ENCODE measurements at places on chromosomes 5 and 9.

DNA sequence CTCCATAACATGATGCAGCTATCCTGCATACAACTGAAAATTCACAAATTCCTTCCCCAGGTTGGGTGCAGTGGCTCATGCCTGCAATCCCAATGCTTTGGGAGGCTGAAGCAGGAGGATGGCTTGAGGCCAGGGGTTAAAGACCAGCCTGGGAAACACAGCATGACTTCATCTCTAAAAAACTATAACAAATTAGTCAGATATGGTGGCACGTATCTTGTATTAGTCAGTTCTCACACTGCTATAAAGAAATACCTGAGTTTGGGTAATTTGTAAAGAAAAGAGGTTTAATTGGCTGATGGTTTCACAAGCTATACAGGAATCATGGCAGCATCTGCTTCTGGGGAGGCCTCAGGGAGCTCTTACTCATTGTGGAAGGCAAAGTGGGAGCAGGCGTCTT, 56.4 kb upstream of the DAPK1 start:
- no peak for DNase-seq

DNA sequence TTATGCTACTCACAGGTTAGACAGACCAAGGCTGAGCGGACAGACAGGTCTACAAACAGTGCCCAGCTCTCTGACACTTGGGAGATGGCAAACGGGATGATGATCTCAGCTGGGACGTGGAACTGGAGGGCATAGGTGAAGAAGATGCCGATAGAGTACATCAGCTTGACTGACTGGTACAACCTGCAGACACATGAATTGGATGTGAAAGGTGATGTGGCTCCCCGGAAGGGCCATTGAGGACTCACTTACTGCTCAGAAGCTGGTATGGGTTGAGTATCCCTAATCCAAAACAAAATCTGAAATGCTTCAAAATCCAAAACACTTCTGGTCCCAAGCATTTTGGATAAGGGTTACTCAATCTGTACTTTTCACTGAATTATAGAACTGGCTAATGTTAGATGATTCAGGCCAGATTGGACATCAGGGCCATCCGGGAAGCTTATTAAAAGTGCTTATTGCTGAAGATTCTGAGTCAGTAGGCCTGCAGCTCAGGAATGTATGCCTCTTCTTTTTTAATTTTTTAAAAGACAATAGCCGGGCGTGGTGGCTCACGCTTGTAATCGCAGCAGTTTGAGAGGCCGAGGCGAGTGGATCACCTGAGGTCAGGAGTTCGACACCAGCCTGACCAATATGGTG, 22.4 kb downstream of the SLC36A3 start:
- DNase-seq, result no peak

GRCh38 chr5:2894316-2894715, 142.8 kb upstream of the IRX2 start:
- no peak for DNase-seq

DNA sequence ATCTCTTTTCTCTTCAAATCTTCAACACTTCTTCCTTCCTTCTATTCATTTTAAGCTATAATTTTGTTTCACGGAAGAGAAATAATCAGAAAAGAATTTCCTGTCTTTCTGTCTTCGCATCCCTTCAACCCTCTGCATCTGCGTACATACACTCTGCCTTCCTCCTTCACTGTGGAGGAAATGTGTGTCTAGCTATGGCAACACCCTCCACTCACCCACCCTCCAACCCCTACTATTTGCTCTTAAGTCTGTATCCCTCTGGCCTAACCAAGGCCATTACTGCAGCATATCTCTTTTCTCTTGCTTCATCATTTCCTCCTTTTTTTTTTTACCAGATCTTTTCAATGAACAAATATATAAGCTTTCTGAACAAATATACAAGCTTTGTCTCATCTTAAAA, 105.7 kb upstream of the NUDT12 start:
- DNase-seq, result no peak

- no peak for DNase-seq
These were observed 155.6 kb downstream of the ARHGAP26 start for GRCh38 chr5:142925795-142926194.

Data from caudate nucleus (tissue), 63 donors.